Cortex of kidney (tissue), 1 donor: ENCODE measurements at places on chromosomes 4 and X.

- DNase-seq: no peak
These were observed 18.5 kb downstream of the TBC1D14 start for GRCh38 chr4:6928081-6928480.

GRCh38 chr4:6885953-6886557, 23.6 kb upstream of the TBC1D14 start:
- no peak for DNase-seq

- no peak for DNase-seq
These were observed 54.1 kb upstream of the CLDN34 start for GRCh38 chrX:9913146-9913433.

GRCh38 chr4:147157860-147158701, 212.4 kb upstream of the TTC29 start:
- peak; percentile 6 for DNase-seq

- DNase-seq: no peak
These were observed 9.3 kb downstream of the PJA1 start for GRCh38 chrX:69155786-69156520.

GRCh38 chrX:147342197-147342596, 527.7 kb upstream of the CXorf51A start:
- no peak for DNase-seq

GRCh38 chr4:152172146-152172545, 363.7 kb downstream of the FBXW7 start:
- no peak for DNase-seq

DNA sequence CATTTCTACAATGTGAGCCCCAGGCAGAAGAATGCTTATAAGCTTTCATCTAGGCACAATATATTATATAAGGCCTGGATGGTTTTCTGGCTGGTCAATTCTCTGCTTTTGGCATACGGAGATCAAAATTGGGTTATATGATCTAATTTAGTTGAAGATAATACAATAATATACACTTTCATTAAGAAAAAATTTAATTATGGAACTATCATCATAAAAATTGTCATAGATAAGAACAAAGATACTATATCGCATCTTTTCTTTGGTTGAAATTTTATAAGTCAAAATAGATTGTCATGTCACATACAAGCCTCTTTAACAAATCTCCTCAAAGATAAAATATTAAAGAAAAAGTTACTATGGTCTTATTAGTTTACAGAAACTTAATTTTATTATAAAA, 17.1 kb downstream of the DMD start:
- no peak for DNase-seq

DNA sequence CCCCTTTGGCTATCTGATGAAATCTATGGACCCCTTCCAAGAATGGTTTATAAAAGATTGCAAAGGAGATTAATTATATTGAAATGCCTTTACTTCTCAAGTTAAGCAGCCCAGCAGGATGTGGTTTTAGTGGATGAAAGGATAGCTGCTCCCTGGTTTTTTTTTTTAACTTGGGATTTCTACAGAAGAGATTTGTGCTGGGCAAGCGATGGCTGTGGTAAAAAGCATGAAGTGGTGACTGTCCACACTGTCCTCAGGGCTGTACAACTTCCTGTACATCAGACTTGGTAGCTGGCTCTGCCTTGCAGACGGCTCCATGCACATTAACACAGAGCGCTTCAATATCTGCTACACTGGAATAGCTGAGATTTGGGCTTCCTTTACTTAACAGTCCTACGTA, 321.7 kb downstream of the DHX15 start:
- DNase-seq: no peak

GRCh38 chrX:111823128-111823527, 52.9 kb upstream of the TRPC5OS start:
- no peak for DNase-seq

- DNase-seq: no peak
These were observed 552.3 kb downstream of the PCDH7 start for GRCh38 chr4:31272331-31273061.

DNA sequence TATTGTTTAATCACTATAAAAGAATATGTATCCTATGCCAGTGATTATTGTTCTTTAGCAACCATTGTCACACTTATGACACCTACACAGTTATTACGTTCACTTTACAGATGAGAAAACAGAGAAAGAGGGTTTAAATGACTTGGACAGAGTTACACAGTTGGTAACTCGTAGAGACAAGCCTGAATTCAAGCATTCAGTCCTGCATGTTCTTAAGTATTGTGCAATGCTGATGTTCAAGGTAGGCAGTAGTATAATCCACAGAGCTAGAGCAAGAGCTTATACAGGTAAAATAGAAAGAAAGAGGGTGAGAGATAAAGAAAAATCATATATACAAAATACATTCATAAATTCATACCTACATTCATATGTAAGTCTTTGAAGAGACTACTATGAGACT, 249.8 kb upstream of the ANXA10 start:
- DNase-seq: no peak

- no peak for DNase-seq
These were observed 3.8 kb downstream of the NAT8L start for GRCh38 chr4:2062808-2063524.

DNA sequence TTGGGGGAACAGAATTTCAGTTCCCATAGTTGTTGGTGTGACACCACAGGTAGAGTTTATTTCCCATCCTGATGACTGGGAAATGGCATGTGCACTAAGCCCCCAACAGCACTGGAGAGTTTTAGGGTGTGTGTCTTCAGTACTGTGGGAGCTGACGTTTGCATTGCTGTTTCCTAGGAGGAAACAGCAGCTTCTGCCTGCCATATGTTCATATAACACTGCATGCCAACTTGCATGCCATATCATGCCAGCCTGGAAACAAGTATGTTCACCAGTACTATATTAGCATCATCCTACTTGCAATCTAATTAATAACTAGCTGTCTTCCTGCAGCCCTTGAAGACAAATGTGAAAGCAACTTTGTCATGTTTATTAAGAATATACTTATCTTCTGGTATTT, 58.2 kb downstream of the NAA11 start:
- no peak for DNase-seq

DNA sequence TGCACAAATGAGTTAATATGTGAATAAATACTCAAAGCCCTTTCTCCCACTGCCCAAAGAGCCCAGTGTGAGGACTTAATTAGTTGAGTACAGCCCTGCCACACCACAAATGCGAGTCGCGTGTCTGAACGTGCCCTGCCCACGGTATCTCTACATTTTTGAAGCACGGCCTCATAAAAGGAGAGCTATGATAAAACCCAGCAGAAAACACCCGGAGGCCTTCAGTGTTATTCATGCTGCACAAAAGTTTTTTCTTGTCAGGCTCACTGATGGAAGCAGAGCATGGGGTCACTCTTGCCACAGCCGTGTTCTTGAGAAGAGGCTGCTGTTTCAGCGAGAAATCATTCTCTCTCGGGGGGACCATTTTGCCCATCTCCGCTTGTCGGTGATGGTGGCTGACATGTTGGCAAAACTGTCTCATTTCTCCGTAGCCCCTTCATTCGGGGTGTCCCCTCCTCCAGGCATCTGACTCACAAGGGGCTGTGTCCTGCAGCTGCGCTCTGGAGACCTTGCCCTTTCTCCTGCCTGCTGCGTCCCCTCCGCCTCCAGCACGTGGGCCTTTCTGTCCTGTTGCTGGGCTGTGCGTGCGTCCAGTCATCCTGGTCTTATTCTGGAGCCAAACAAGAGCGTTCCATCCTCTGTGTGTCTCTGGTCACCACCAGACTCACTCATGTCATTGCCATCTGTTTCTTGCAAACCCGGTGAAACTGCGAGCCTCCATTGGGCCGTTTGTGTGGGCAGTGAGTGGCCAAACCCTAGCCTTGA, 88.8 kb downstream of the SORCS2 start:
- DNase-seq: no peak

DNA sequence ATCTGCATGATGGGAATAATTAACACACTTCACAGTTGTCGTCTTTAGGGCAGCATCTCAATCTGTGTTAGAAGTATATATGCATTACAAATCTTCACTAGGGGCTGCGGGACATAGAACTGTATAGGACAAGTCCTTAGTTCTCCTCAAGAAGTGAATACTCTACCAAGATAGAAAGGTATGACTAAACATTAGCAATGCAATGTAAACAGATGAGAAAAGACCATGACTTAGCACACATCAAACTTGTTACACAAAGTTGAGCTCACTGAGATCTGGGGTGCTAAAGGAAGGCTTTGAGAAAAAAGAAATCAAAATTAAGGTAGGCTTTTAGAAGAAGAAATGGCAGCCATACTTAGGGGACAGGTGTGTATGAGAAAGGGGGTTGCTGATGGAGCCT, 182.1 kb upstream of the MAP3K15 start:
- DNase-seq: no peak

GRCh38 chr4:37537484-37537883, 148.7 kb downstream of the RELL1 start:
- no peak for DNase-seq

- no peak for DNase-seq
These were observed 6.7 kb upstream of the PRICKLE3 start for GRCh38 chrX:49192722-49193328.
